Parietal lobe (tissue), 2 donors: ENCODE measurements at places on chromosomes 1 and 21. TPM values are rescaled to one million over a fixed set of nuclear protein-coding genes. Genes with fewer than 3 reads are reported as not detected.

S100A7A gene
- not detected for total RNA-seq

RBM8A gene
- 85.4 TPM for total RNA-seq

KCNJ9 gene
- 14.7 TPM for total RNA-seq

CD1B gene
- total RNA-seq = not detected

TAS1R1 gene
- total RNA-seq = not detected

CADM3 gene
- total RNA-seq = 148 TPM

SPRR1B gene
- not detected for total RNA-seq
